ENCODE measurements at places on chromosomes 4 and X. TPM values are rescaled to one million over a fixed set of nuclear protein-coding genes. Genes with fewer than 3 reads are reported as not detected.

EGF gene
- total RNA-seq = not detected

CXCL10 gene
- total RNA-seq = not detected

PABPC4L gene
- total RNA-seq = 1.1 TPM

IBSP gene
- total RNA-seq = not detected

TTC29 gene
- not detected for total RNA-seq

NKX3-2 gene
- not detected for total RNA-seq

COX7B2 gene
- not detected for total RNA-seq

PAGE5 gene
- total RNA-seq = not detected

TRMT2B gene
- total RNA-seq = 15.8 TPM

NKX1-1 gene
- not detected for total RNA-seq

CMC4 gene
- total RNA-seq = 30.8 TPM

MGAT4D gene
- total RNA-seq = not detected

PKD2 gene
- 86.5 TPM for total RNA-seq

JAKMIP1 gene
- 0.88 TPM for total RNA-seq

C1QTNF7 gene
- total RNA-seq = 18.9 TPM

SPOCK3 gene
- total RNA-seq = not detected

SYNPO2 gene
- 37.4 TPM for total RNA-seq

MID2 gene
- total RNA-seq = 23.3 TPM

All from subcutaneous adipose tissue (tissue), 4 donors.